Smooth muscle cell of the coronary artery (primary cell): ENCODE measurements at places on chromosomes 3 and 15. TPM values are rescaled to one million over a fixed set of nuclear protein-coding genes. Genes with fewer than 3 reads are reported as not detected.

Gene WDR93
- 0.23 TPM in 1 of 2 replicates, not detected in the other for total RNA-seq

Gene PLA2G4D
- not detected in 2 replicates for total RNA-seq

Gene KLF15
- 1.1 and 2.6 TPM in 2 replicates for total RNA-seq

Gene ISLR
- 44.8 and 87.3 TPM in 2 replicates for total RNA-seq

Gene LRRC34
- 1.2 and 2.0 TPM in 2 replicates for total RNA-seq

Gene KCNMB3
- 0.75 and 1.3 TPM in 2 replicates for total RNA-seq

Gene OXSR1
- 24.5 and 30.6 TPM in 2 replicates for total RNA-seq

Gene CSPG5
- total RNA-seq, result 0.12 and 0.15 TPM in 2 replicates
